PC-3 (cell line): ENCODE measurements at places on chromosomes 11 and 22.
A peak's percentile ranks its signal among the peaks of the same experiment; 100 is the strongest.

DNA sequence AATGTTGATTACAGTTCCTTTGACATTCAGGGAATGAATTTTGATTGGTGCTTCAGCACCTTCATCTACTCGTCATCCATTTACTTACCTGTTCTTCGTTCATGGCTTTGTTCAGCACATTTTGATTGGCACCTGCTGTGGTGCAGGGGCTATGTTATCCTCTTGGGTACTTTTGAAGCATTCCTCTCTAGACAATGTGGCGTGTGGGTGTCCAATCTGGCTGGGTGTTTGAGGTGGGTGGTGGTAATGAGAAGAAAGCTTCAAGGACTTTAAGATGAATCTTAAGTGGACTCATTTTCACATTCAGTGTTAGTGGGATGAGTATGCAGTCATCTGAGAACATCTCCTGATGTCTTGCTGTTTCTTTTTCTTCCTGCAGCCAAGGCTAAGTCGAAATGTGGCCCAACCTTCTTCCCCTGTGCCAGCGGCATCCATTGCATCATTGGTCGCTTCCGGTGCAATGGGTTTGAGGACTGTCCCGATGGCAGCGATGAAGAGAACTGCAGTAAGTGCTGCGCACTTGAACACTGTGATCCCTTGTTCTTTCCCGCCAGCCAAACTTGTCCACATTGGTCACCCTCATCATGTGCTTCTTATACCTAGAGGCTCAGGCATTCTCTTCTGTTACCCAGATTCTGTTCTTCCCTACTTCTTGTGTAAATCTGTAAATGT lies 137.5 kb downstream of the LDLRAD3 start:
- DNase-seq, result no peak

DNA sequence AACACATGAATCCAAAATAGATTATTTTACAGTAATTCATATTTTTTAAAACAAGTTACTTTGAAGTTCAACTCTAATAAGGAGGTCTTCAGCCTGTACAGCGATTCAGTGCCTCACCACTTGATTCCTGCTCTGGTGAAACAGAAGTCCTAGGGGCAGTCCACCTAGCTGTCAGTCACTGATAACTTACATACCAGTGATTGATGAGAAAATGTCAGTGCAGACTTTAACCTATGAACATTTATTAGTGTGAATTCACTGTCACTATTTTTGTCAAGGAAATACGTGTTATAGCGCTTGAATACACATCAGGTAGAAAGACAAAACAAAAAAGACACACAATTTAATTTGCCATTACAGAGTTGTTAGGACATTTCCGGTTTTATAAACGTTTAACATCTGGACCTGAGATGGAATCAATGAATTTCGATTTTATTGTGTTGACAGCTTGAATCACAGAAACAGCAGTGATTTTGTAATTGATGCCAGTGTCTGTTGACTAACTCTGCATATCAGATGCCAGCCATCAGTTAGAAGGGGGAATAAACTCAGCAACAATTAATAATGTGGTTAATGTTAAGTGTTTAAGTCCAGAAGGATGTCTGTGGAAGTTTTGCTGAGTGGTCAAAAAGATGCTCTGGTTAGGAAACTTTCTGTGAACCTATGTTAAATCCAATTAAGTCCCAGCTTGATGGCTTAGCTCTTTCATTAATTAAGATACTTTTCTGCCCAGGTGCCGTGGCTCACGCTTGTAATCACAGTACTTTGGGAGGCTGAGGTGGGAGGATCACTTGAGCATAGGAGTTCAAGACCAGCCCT lies 34.5 kb downstream of the ELF5 start:
- DNase-seq, result no peak

- DNase-seq, result no peak
Measured at GRCh38 chr11:84588131-84588829, 1038.9 kb downstream of the DLG2 start.

GRCh38 chr11:2426221-2426620 lies 18.1 kb downstream of the TRPM5 start:
- DNase-seq, result no peak

DNA sequence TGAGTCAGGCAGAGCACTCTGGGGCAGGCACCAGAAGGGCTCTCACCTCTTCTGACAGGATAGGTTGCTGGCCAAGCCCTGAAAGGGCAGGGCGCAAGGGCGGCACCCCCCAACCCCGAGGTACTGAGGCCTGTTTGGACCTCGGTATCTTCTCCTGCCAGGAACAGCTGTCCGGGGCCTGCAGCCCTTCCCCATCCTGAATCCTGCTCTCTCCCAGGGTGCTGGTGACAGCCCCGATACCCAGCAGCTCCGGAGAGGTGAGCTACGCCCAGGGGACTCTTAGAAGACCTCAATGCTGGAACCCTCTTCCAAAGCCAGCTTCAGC lies 79.1 kb downstream of the PHF21B start:
- no peak for DNase-seq

- DNase-seq, result no peak
Measured at GRCh38 chr22:45542001-45542520, 39.4 kb downstream of the FBLN1 start.

DNA sequence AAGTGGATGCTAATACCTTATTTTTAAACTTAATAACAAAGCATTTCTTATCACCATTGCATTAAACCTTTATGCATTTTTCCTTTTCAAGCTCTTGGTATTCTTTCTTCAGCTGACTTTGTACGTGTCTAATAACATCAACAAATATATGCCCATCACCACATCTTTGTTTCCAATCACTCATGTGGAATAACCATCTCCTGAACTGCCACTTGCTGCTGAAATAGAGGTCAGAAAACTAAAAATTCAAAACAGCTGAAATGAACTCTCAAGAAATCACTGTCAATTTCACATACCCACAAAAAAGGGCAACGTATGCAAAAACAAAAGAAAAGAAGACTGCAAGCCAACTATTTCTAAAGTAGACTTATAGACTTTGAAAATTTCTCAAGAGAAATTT lies 7.4 kb downstream of the MSANTD4 start:
- no peak for DNase-seq

DNA sequence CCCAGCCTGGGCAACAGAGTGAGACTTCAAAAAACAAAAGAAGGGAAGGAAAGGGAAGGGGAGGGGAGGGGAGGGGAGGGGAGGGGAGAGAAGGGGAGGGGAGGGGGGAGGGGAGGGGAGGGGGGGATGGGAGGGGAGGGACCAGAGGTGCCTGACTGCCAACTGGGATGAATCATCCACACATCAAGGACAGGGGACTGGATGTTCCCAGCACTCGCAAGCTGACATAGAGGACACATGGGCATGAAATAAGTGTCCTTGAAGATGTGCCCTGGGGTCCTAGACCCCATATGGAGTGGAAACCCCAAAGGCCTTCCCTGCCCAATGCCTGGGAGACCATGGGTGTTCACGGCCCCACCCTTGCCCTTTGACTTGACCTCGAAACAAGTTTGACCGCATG lies 19.8 kb downstream of the TST start:
- DNase-seq, result no peak

- peak; percentile 66 for DNase-seq
Measured at GRCh38 chr22:37248251-37248650, 4.2 kb upstream of the RAC2 start.

DNA sequence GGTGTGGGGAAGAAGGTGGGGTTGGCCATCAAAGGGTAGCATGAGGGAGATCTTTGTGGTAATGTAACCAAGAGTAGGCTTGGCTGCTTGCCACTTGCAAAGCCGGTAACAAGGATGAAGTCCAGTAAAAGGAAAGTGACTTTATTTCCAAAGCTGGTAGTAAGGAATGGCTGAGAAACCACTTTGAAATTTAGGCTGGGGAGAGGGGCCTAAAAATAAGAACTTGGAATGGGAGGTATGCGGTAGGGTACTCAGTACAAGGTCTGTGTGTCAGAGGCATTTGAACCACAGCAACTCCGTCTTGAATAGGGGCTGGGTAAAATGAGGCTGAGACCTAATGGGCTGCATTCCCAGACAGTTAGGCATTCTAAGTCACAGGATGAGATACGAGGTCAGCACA lies 216.0 kb upstream of the ISX start:
- no peak for DNase-seq

DNA sequence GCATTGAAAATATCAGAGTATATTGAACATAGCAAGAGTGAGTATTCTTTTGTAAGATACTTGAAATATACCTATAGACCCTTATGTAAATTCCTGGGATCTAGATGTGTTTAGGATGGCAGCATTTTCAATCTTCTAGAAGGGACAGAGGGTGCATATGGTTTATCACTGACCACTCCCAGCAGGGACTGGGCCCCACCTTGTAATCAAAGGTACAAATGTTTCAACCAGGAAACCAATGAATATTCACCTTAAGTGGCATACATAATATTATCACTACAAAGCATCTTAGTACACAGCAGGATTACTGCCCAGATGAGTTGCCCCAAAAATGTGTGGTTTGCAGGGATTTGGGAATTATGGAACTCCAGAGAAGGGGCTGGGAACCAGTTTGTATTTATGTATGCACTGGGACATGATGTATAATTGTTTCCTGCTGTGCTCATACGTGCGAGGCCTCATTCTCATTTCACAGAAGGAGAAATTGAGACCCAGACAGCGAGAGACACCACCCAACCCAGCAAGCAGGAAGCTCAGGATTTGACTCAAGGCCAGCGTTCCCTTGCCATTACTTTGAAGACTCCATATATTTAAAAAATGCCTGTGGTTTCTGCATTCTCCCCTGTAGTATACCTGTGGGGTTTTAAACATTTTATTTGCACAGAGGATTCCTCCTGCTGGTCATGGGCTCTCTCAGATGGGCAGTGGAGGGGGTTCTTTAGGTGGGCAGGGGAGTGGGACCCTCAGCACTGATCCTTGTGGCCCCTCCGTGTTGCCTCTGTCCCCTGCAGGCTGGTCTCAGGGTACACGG lies 5.2 kb downstream of the APOL4 start:
- DNase-seq, result no peak

GRCh38 chr11:86291466-86292262 lies 10.4 kb upstream of the HIKESHI start:
- peak; percentile 79 for DNase-seq

DNA sequence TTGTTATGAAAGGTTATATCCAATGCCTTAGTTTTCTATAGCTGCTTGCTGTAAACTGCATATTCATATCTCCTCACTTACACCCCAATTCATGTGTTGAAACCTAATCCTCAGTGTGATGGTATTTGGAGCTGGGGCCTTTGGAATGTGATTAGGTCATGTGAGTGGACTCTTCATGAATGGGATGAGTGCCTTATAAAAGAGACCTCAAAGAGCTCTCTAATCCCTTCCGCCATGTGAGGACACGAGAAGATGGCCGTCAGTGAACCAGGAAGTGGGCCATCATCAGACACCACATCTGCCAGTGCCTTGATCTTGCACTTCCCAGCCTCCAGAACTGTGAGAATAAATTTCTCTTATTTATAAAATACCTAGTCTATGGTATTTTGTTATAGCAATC lies 79.3 kb downstream of the CYP2R1 start:
- DNase-seq, result no peak

GRCh38 chr11:74380746-74381439 lies 17.3 kb downstream of the PGM2L1 start:
- peak; percentile 73 for DNase-seq

DNA sequence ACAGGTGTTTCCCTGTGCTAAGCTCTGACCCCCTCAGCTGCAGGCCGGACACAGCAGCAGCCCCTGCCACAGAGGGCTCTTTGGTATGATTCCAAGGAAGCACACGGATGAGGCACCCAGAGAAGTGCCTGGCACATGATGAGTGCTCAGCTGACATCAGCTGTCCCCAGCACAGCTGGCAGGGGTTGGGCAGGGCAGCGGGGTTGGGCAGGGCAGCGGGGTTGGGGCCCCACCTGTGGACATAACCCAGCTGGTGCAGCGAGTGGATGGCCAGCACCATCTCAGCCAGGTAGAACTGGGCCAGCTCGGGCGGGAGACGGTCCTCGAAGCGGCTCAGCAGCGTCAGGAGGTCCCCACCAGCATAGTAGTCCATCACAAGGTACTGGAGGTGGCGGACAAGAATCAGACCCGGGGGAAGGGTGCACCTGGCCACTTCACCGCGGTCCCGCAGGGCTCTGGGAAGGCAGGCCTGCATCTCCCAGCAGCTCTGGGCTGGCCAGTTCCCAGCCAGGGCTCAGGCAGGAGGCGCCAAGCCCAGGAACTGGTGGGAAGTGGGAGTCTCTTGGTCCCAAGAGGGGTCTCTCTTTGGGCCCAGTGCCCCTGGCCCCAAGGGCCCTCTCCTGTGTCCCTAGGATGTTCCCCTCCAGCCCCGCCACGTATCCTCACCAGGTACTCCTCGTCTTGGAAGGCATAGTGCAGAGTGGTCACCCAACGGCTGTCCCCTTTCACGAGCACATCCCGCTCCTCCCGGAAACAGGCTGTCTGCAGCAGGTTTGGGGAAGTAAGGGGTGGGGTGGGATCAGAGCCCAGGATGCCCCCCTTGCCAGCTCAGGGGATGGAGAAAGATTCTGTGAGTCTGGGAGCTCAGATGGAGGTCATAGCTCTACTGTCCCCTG lies 4.3 kb downstream of the CDC42BPG start:
- no peak for DNase-seq

GRCh38 chr11:64558065-64558745 lies 32.8 kb upstream of the SLC22A12 start:
- DNase-seq, result no peak

DNA sequence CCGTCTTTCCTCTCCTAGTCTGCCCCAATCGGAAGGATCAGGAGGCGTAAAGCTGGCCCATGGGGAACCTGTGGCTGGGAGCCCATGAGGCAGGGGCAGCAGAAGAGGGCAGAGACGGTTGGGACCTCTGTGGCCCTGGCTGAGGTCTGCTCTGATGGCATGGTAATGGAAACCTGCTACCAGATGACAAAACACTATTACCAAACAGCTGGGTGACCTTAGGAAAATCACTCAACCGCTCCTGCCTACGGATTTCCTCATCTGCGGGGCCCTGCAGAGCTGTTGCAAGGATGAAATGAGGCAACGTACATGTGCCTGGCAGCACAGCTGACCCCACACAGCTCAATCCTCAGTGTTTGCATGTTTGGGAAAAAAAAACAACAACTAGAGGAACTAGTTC lies 4.6 kb downstream of the AP5B1 start:
- DNase-seq, result no peak

- DNase-seq, result no peak
Measured at GRCh38 chr11:80136991-80137390, 696.2 kb upstream of the TENM4 start.

- DNase-seq, result no peak
Measured at GRCh38 chr11:64456509-64457320, 97.8 kb downstream of the RPS6KA4 start.

DNA sequence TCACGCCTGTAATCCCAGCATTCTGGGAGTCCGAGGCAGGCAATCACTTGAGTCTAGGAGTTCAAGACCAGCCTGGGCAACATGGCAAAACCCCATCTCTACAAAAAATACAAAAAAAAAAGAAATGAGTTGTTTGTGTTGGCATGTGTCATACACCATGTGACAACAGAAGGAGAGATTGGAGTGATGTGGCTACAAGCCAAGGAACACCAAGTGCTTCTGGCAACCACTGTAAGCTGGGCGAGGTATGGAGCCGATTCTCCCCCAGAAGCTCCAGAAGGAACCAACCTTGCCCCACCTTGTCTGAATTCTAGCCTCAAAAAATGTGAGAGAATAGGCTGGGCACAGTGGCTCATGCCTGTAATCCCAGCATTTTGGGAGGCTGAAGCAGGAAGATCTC lies 39.1 kb upstream of the SLC35C1 start:
- no peak for DNase-seq

- peak; percentile 31 for DNase-seq
Measured at GRCh38 chr11:110979696-110980095, 265.8 kb upstream of the POU2AF2 start.
